Cardiac muscle cell (in vitro differentiated cells and primary cell): ENCODE measurements at places on chromosomes 2 and 18. TPM values are rescaled to one million over a fixed set of nuclear protein-coding genes. Genes with fewer than 3 reads are reported as not detected.

GRCh38 chr2:117774716-117775115, 39.8 kb upstream of the DDX18 start:
- H3K4me1 ChIP-seq = peaks cover 7% of the 10 kb centered on the region
- no peak overlapping the region for H3K27ac ChIP-seq
- no peaks in the 10 kb centered on the region for H3K27me3 ChIP-seq
- H3K36me3 ChIP-seq = no peaks in the 10 kb centered on the region
- no peak overlapping the region for H3K4me3 ChIP-seq

DNA sequence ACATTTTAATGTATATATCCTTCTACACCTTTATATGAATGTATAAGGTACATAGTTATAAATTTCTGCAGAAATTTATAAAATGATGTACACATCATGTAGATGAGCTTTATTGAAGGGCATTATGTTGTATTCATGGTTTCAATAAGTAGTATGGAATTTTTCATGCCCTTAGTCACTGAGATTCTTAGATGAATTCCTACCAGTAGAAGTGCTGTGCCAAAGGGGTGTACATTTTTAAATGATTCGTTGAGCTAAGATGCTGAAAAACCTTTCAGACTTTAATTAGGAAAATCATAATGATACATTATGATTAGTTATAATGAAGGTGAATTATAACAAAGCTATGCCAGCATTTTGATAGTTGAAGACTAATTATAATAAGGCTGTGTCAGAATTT, 115.2 kb downstream of the ZNF236 start:
- no peaks in the 10 kb centered on the region for H3K4me1 ChIP-seq
- no peak overlapping the region for H3K27ac ChIP-seq
- H3K4me3 ChIP-seq = no peak overlapping the region
- no peak for DNase-seq
- H3K27me3 ChIP-seq = no peaks in the 10 kb centered on the region

- no peaks in the 10 kb centered on the region for H3K27me3 ChIP-seq
- DNase-seq = no peak
- no peaks in the 10 kb centered on the region for H3K36me3 ChIP-seq
- H3K4me3 ChIP-seq = no peak overlapping the region
- H3K4me1 ChIP-seq = peaks cover 27% of the 10 kb centered on the region
- no peak overlapping the region for H3K27ac ChIP-seq
Measured at GRCh38 chr18:55584201-55584600, 3.8 kb downstream of the TCF4 start.

GRCh38 chr2:96656540-96656939, 14.0 kb downstream of the FER1L5 start:
- peaks cover 2% of the 10 kb centered on the region for H3K4me1 ChIP-seq
- no peak for DNase-seq
- H3K36me3 ChIP-seq = peaks cover 2% of the 10 kb centered on the region
- no peak overlapping the region for H3K27ac ChIP-seq
- H3K27me3 ChIP-seq = no peaks in the 10 kb centered on the region
- H3K4me3 ChIP-seq = no peak overlapping the region

DNA sequence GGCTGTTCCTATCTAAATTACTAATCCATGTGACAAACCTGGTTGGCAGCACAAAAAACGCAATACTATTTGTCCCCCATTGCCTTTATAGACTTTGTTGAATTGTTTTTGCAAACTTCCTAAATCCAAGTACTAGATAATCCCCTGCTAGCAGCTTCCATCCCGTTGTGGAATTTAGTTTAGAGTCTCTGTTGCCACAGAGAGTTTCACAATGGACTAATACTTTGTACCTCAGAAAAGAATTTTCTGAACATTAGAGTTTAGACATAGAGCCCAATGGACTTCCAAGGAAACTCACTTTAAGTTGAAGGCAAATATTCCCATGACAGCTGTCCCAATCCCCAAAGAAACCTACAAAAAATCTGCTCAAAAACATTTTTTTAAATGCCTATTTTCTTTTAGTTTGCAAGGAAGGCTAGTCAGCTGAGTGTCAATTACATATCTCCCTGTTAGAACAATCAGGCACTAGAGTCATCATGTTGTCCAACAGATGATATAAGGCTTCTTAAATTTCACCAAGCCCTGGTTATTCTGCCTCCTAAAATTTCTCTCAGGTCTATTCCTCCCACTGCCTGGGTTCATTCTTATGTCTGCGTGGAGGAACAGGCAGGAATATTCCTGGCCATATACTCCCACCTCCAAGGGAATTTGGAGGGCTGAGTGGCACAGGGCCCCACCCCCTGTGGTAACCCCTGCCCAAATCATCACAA, 27.2 kb downstream of the RNF152 start:
- no peaks in the 10 kb centered on the region for H3K36me3 ChIP-seq
- no peaks in the 10 kb centered on the region for H3K27me3 ChIP-seq
- H3K4me3 ChIP-seq = no peak overlapping the region
- H3K27ac ChIP-seq = no peak overlapping the region

DNA sequence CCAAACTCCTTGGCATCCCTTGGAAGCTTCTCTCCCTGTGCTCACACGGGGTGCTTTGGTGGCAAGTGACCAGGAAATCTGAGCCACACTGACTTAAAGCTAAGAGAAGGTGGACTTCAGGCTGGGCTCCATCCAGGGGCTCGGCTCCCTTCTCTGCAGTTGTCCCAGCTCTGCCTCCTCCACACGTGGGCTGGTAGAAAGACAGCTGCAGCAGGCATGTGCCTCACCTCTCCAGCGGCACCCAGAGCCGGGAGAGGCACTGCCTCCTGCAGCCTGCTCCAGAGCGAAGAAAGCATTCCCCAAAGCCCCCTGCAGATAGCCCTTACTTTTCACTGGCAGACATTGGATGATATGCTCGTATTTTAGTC, 11.3 kb downstream of the KCNF1 start:
- no peaks in the 10 kb centered on the region for H3K27me3 ChIP-seq
- no peak overlapping the region for H3K4me3 ChIP-seq
- H3K4me1 ChIP-seq = no peaks in the 10 kb centered on the region
- no peaks in the 10 kb centered on the region for H3K36me3 ChIP-seq
- DNase-seq = no peak
- H3K27ac ChIP-seq = no peak overlapping the region

DNA sequence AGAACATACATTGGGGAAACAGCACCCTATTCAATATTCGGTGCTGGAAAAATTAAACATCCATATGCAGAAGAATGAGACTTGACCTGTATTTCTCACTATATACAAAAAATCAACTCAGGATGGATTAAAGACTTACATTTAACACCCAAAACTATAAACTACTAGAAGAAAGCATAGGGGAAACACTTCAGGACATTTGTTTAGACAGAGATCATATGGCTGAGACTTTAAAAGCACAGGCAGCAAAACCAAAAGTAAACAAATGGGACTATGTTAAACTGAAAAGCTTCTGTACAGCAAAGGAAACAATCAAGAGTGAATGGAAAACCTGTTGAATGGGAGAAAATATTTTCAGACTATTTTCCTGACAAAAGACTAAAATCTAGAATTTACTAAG, 1694.1 kb upstream of the CELF4 start:
- H3K4me3 ChIP-seq = no peak overlapping the region
- no peaks in the 10 kb centered on the region for H3K4me1 ChIP-seq

- DNase-seq = no peak
- H3K27me3 ChIP-seq = no peaks in the 10 kb centered on the region
- no peak overlapping the region for H3K27ac ChIP-seq
- H3K4me3 ChIP-seq = no peak overlapping the region
Measured at GRCh38 chr2:121212661-121213325, 72.2 kb downstream of the TFCP2L1 start.

GRCh38 chr2:96591054-96591453, 47.1 kb downstream of the KANSL3 start:
- no peak for DNase-seq
- peaks cover 24% of the 10 kb centered on the region for H3K36me3 ChIP-seq
- H3K4me1 ChIP-seq = no peaks in the 10 kb centered on the region
- no peaks in the 10 kb centered on the region for H3K27me3 ChIP-seq
- no peak overlapping the region for H3K4me3 ChIP-seq
- H3K27ac ChIP-seq = no peak overlapping the region

DNA sequence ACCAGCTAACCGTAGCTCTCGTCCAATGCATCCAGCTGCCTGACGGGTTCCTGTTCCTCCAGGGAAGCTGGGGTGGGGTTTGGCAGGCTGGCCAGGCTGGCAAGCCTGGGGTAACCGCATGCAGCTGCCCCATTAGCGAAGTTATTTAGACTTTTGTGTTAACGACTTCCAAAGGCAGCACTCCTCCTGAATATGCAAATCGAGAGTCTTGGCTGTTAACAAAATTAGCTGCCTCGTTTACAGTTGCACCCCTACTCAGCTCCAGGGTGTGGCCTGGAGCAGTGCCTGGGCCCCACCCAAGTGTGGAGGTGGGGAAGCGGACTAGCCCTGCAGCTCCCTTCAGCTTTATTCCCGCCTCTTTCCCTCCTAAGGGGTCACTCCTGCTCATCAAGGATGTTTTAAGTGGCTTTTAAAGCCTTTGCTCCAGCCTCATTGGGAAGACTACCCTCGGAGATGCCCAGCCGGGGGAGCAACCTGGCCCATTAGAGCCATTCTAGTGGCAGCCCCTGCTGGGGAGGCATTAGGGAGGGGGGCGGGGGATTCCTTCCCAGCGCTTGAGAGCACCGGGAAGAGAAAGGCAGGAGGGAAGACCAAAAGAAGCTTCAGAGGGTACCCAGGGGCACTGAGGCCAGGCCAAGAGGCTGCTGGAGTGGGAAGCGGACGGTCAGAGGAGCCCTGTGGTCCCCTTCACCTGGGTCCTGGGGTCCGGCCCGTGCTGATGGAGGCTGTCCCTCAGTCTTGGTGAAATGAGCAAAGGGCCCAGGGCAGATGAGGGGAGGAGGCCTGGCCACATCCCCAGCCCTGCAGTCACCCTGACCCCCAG, 204.1 kb downstream of the CELF4 start:
- DNase-seq = no peak
- H3K36me3 ChIP-seq = no peaks in the 10 kb centered on the region
- H3K4me3 ChIP-seq = no peak overlapping the region

- H3K4me3 ChIP-seq = no peak overlapping the region
- H3K4me1 ChIP-seq = no peaks in the 10 kb centered on the region
- no peaks in the 10 kb centered on the region for H3K36me3 ChIP-seq
- DNase-seq = no peak
Measured at GRCh38 chr2:2098458-2099167, 232.5 kb downstream of the MYT1L start.

- H3K27me3 ChIP-seq = no peaks in the 10 kb centered on the region
- no peak overlapping the region for H3K27ac ChIP-seq
- H3K4me1 ChIP-seq = no peaks in the 10 kb centered on the region
- no peaks in the 10 kb centered on the region for H3K36me3 ChIP-seq
Measured at GRCh38 chr2:198928026-198928425, 529.7 kb downstream of the SATB2 start.

DNA sequence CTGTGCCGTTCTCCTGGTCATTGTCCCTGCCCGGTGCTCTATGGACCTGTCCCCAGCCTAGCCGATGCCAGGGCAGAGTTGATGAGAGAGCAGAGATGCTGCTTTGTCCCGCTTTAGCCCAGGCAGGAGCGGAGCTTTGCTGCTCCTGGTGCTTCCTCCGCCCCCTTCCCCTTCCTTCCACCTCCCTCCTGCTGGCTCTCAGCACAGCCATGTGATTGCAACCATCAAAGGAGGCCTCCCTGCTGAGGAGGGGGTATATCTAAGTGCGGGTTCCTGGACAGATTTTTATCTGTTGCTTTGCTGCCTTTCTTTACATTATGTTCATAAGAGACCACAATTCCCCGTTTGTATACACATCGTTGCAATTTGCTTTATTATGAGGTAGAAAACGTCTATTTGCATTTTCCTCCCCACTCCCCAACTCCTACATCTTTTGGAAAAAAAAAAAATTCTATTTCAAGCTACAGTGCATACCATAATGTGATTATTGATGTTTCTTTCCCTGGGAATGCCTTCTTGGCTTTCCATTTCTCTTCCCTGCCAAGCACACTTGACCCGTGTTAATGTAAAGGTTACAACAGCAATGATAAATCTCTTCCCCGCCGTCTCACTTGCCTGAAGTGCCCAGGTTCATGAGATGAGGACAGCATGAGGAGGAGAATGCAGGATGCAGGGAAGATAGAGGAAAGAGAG, 25.4 kb downstream of the ALPK2 start:
- H3K27ac ChIP-seq = peak overlapping the region; percentile 90
- H3K4me3 ChIP-seq = no peak overlapping the region
- H3K36me3 ChIP-seq = peaks cover 81% of the 10 kb centered on the region
- peak; percentile 55 for DNase-seq

GRCh38 chr2:128499367-128500137, 180.9 kb upstream of the HS6ST1 start:
- no peak overlapping the region for H3K27ac ChIP-seq
- H3K4me1 ChIP-seq = peaks cover 33% of the 10 kb centered on the region
- H3K27me3 ChIP-seq = no peaks in the 10 kb centered on the region
- no peak overlapping the region for H3K4me3 ChIP-seq
- H3K36me3 ChIP-seq = no peaks in the 10 kb centered on the region

DNA sequence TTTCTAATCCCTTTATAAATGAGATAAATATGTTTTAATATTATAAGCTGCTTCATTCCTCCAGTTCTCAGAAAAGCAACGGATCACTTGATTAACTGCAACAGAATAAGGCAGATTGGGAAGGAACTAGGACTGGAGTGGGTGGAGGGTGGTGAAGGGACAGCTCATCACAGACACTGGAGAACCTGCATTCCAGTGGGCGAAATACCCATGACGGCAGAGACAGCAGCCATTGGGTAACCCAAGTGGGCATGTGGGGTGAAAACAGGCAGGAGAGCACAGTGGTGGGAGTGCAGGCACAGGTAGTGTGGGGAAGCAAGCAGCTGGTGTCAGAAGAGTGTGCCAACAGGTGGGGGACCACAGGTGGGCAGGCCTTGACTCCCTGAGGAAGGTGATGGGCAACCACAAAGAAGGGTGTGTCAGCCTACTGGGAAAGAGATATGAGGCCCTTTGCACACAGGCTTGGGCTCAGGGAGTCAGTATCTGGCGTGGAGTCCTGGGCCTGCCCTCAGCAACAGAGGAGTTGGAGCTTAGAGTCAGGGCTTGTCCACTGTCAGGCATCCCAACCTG, 27.2 kb downstream of the DPYSL5 start:
- no peaks in the 10 kb centered on the region for H3K36me3 ChIP-seq
- peaks cover 44% of the 10 kb centered on the region for H3K27me3 ChIP-seq
- DNase-seq = no peak

DNA sequence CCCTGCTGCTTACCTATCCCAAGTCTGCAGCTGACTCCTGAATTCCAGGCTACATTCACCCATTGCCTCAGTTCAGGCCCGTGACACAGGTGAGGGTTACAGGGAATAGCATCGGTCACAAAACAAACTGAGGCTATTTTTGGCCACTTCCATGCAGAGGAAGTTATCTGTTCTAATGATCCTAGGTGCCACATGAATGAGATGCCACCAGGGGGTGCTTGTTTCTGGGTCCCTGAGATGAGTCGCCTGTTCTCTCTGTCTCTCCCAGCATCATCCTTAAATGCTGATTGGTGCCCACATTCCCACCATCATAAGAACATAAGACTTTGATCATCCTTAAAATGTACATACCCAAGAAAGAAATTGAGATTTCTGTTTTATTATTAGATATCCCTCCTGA, 119.0 kb upstream of the CELF4 start:
- no peaks in the 10 kb centered on the region for H3K27me3 ChIP-seq
- no peak overlapping the region for H3K27ac ChIP-seq
- H3K4me1 ChIP-seq = peaks cover 11% of the 10 kb centered on the region
- H3K4me3 ChIP-seq = no peak overlapping the region
- H3K36me3 ChIP-seq = no peaks in the 10 kb centered on the region

The ANKRD29 gene
- total RNA-seq = 0.14 and 0.77 TPM in 2 replicates

The DSC2 gene
- 14.9 and 19.0 TPM in 2 replicates for total RNA-seq

The CAVIN2 gene
- 0.74 and 1.1 TPM in 2 replicates for total RNA-seq

The NT5DC4 gene
- not detected in 2 replicates for total RNA-seq

The R3HDM1 gene
- total RNA-seq = 11.9 and 24.8 TPM in 2 replicates

The TBR1 gene
- 0.25 and 0.48 TPM in 2 replicates for total RNA-seq

The UGT1A4 gene
- not detected in 2 replicates for total RNA-seq

The IDH1 gene
- 85.4 and 138 TPM in 2 replicates for total RNA-seq

The XRCC5 gene
- total RNA-seq = 150 and 174 TPM in 2 replicates

The MAP2 gene
- 0.24 and 1.2 TPM in 2 replicates for total RNA-seq

The SEC11C gene
- 11.6 and 75.6 TPM in 2 replicates for total RNA-seq

The KYNU gene
- total RNA-seq = 0.21 and 0.24 TPM in 2 replicates

The PKDCC gene
- 169 and 228 TPM in 2 replicates for total RNA-seq

The RND3 gene
- 3.0 and 3.3 TPM in 2 replicates for total RNA-seq

The SLC14A1 gene
- not detected in 2 replicates for total RNA-seq

The C2orf78 gene
- 0.18 TPM in 1 of 2 replicates, not detected in the other for total RNA-seq
